ENCODE measurements at places on chromosomes 16 and 17.

DNA sequence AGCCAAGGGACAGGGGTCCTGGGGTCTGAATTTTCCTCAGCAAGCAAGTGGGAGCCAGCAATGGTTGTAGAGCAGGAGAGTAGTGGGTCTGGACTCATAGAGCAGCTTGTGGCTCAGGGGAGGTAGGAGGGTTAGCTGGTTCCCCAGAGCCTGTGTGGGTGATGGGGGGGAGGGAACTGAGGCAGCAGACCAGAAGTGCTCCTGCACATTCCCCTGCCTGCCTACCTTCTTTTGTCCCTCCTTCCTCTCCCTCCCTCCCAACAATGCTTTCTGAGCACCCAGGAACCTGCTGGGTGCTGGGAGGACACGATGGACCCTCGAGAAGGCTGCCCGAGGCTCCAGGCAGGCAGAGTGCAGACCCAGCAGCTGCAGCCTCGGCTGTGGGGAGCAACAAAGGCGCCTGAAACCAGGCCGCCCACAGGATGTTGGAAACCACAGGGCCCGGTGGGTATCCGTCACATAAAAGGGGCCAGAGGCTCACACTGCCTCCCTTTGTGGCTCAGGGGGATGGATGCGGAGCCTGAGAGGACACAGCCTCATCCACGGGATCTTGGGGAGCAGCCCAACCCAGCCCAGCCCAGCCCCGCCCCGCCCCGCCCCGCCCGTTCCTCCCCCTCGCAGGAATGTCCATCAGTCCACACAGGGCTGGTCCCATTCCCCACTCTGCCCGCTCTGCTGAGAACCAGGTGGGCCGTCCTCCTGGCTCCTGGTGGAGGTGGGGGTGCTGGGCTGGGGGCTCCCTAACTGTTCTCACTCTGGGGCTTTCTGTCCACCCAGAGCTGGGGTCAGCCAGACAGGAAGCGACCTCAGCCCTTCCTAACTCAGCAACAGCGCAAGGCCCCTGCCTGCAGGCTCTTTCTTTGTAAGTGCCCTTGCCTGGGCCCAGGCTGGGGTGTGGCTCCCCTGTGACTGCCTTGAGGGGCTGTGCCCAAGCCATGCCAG lies 1.7 kb upstream of the NLRC3 start:
- no peak for DNase-seq

GRCh38 chr17:8583954-8584353 lies 46.6 kb downstream of the MYH10 start:
- no peak for DNase-seq

DNA sequence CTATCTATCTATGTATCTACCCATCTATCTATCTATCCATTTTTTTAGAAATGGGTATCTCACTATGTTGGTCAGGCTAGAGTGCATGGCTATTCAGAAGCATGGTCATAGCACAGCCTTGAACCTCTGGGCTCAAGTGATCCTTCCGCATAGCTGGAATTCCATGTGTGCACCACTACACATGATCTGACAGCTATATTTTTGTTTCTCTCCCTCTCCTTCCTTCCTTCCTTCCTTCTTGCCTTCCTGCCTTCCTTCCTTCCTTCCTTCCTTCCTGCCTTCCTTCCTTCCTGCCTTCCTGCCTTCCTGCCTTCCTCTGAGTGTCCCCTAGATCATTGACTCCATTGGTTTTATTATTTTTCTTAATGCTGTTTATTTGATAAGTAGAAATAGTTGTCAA lies 108.1 kb downstream of the HS3ST4 start:
- no peak for DNase-seq

DNA sequence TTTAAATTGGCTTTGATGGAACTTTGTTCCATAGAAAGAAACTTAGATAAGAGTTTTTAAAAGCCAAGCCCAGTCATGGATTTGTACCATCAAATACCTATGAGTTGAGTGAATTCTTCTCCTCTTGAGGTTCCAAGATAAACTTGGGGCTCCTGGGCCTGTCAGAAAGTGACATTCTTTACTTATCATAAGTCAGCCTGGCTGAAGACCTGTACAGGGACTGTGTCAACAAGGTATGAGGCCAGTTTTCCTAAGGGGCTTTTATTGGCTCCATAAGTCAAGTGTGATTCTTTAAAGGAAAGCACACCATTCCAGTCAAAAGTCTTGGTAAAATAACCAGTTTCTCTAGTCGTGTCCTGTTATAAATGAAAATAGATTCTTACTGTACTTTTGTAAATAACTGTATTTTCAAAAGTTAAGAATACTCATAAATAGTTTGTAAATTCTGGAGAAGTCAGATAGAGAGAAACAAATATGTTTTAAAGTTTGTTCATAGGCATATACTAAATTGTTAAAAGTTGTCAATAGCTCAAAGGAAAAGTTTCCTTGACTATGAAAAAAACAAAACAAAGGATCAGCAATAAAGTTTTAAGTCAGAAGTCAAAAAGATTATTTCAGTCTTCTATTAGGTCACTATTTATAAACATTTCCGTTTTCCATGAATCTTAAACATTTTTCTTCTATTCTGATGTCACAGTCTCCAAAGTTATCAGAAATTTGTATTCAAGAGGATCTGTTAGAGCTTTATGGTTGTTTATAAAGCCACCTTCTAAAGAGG lies 22.5 kb upstream of the MYO1D start:
- no peak for DNase-seq
